ENCODE measurements at places on chromosomes 12 and 14. TPM values are rescaled to one million over a fixed set of nuclear protein-coding genes. Genes with fewer than 3 reads are reported as not detected.

The SSTR1 gene
- total RNA-seq, result not detected

The CARMIL3 gene
- total RNA-seq, result 1.4 TPM

DNA sequence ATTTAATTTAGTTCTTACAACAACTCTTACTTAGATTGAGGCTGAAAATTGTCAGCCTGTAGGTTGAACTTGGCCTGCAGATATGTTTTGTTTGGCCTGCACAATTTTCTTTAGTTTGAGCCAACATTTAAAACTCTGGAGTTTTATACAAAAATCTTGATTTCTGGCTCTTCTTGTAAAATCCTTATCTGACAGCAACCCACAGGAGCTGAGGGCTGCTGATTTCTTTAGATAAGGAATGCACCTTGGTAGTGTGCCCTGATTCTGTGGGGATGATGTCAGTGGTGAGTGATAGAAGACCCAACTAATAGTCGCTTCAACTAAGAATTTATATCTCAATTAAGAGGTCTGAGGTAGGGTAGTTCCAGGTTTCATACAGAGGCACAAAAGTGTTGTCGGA is 49.5 kb downstream of the SOCS2 start:
- H3K36me3 ChIP-seq, result no peaks in the 10 kb centered on the region
- no peaks in the 10 kb centered on the region for H3K27me3 ChIP-seq
- no peak overlapping the region for H3K27ac ChIP-seq
- no peak overlapping the region for H3K4me3 ChIP-seq
- DNase-seq, result no peak
- H3K4me1 ChIP-seq, result no peaks in the 10 kb centered on the region

- H3K4me1 ChIP-seq, result peaks cover 7% of the 10 kb centered on the region
- no peaks in the 10 kb centered on the region for H3K36me3 ChIP-seq
- no peak overlapping the region for H3K27ac ChIP-seq
Measured at GRCh38 chr14:99378782-99379214, 101.9 kb downstream of the SETD3 start.

GRCh38 chr12:2696136-2696535 is 98.6 kb upstream of the FKBP4 start:
- peaks cover 6% of the 10 kb centered on the region for H3K4me1 ChIP-seq
- DNase-seq, result no peak
- no peak overlapping the region for H3K4me3 ChIP-seq
- H3K27me3 ChIP-seq, result no peaks in the 10 kb centered on the region
- H3K36me3 ChIP-seq, result no peaks in the 10 kb centered on the region

- H3K27ac ChIP-seq, result peak overlapping the region; percentile 57
- DNase-seq, result no peak
- H3K27me3 ChIP-seq, result no peaks in the 10 kb centered on the region
Measured at GRCh38 chr12:107491856-107492255, 193.7 kb upstream of the PWP1 start.

DNA sequence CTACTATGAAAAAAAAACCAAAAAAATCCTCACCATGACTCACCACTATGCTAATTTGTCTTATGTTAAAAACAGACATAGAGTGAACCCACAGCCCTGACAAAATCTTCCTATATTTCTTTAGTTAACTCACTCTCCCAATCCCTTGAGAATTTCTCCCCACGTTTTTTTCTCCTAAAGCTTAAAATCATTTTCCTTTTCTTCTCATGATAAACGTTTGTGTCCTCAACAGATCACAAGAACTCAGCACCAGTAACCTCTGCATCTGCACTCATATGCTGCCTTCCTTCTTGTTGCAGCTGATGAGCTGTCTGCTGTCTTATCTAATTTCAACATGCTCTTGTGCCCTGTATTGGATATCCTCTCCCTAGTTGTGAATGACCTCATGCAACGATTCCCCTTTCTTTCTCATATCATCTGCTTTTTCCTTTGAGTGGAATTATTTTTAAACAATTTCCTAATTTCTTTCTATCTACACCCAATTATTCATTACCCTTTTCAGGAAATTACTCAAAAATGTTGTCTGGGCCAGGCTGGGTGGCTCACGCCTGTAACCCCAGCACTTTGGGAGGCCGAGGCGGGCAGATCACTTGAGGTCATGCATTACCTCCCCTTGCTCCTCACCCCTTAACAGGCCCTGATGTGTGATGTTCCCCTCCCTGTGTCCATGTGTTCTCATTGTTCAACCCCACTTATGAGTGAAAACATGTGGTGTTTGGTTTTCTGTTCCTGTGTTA is 427.5 kb upstream of the MGAT4C start:
- DNase-seq, result no peak
- H3K27ac ChIP-seq, result no peak overlapping the region
- no peak overlapping the region for H3K4me3 ChIP-seq
- H3K27me3 ChIP-seq, result no peaks in the 10 kb centered on the region

DNA sequence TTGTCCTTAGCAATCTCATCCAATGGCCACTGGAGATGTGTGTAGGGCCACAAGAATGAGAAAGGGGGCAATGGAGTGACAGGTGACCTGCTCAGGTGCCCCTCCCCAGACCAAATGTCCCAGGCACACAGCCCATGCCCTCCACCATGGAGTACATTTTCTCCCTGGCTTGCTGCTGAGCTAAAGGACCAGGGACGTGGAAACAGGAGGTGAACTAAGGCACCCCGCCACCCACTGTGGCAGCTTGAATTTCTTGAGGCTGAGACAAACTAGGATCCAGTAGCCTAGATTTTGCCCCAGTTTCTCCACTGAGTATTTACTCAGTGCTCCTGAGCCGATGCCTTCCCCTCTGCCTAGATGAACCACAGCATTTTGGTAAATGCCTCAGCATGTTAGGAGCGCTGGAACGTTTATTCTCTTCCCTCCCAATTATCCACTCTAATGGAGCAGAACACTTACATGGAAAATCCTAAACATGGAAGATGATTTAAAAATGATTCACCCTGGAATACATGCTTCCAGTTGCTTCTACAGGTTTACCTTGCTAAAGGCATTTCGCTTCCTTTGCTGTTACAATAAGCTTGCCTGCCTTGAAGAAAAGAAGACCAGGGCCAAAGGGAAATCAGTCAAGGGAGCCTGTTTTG is 198.0 kb downstream of the ZFP36L1 start:
- peaks cover 22% of the 10 kb centered on the region for H3K4me1 ChIP-seq
- no peak overlapping the region for H3K27ac ChIP-seq
- DNase-seq, result no peak
- H3K36me3 ChIP-seq, result no peaks in the 10 kb centered on the region
- H3K4me3 ChIP-seq, result no peak overlapping the region

All from B cell (primary cell).